ENCODE measurements at places on chromosomes 3 and 15. TPM values are rescaled to one million over a fixed set of nuclear protein-coding genes. Genes with fewer than 3 reads are reported as not detected.

GRCh38 chr3:122103821-122104514 is 48.8 kb downstream of the CD86 start:
- no peaks in the 10 kb centered on the region for H3K27me3 ChIP-seq
- no peak overlapping the region for H3K4me3 ChIP-seq
- H3K27ac ChIP-seq: no peak overlapping the region

GRCh38 chr3:48429317-48429959 is 448 bp downstream of the PLXNB1 start:
- H3K27me3 ChIP-seq: no peaks in the 10 kb centered on the region
- H3K4me3 ChIP-seq: peak overlapping the region; percentile 90
- peaks cover 57% of the 10 kb centered on the region for H3K4me1 ChIP-seq
- peaks cover 10% of the 10 kb centered on the region for H3K36me3 ChIP-seq

GRCh38 chr15:29612701-29613100 is 209.6 kb downstream of the TJP1 start:
- no peaks in the 10 kb centered on the region for H3K4me1 ChIP-seq
- H3K4me3 ChIP-seq: no peak overlapping the region
- no peaks in the 10 kb centered on the region for H3K36me3 ChIP-seq
- peaks cover 24% of the 10 kb centered on the region for H3K27me3 ChIP-seq

DNA sequence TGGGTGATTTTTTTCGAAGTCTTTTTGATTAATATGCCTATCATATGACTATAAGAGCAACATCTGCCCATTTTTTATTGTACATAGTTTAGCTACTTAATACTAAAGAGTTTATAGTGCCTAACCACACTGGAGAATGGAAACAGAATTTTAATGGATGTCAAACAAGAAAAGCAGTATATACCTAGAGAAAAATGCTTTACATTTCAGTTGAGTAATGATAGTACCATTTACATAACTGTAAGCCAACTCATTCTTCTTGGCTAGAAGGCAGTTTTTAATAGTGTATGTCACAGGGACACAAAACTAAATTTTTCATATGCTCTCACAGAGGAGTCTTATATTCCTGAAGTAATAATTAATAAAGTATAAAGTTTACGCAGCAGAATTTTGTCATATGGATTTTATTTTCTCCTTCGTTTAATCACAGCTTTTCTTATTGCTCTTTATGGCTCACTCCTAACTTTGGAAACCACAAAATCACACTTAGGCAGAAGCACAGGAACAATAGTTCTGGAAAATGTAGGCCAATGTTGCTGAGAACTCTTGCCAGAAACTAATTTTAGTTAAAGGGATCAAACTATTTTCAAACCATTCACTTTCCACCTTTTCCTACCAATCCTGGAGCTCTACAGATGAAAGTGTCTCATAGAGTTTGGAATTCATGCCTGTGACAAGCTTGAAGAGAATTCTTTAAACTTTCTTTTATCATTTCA is 243.6 kb downstream of the ZIC1 start:
- no peaks in the 10 kb centered on the region for H3K36me3 ChIP-seq
- no peak overlapping the region for H3K27ac ChIP-seq
- no peaks in the 10 kb centered on the region for H3K27me3 ChIP-seq
- DNase-seq: no peak
- H3K4me1 ChIP-seq: no peaks in the 10 kb centered on the region

DNA sequence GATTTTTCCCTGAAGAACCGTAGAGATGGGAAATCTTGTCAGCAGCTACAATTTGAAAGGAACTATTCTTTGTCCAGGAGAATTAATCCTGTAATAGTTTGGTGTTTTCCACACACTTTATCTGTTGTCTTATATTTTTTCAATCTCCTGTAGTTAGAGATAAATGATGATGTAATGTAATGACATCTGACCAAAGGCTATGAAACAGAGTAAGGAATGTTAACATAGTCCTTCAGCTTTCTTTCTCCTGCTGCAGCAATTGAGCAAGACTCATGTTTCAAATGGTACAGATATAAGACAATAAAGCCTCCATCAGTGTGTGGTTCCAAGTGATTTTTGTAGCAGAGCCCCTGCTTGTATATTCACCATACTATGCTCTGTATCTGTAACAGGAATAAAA is 1028.4 kb downstream of the SI start:
- no peaks in the 10 kb centered on the region for H3K36me3 ChIP-seq
- no peaks in the 10 kb centered on the region for H3K4me1 ChIP-seq
- H3K27ac ChIP-seq: no peak overlapping the region
- DNase-seq: no peak
- H3K27me3 ChIP-seq: no peaks in the 10 kb centered on the region

GRCh38 chr3:23051240-23052140 is 151.6 kb upstream of the UBE2E2 start:
- H3K27ac ChIP-seq: no peak overlapping the region
- no peak for DNase-seq
- H3K36me3 ChIP-seq: peaks cover 1% of the 10 kb centered on the region
- H3K27me3 ChIP-seq: no peaks in the 10 kb centered on the region
- no peak overlapping the region for H3K4me3 ChIP-seq
- no peaks in the 10 kb centered on the region for H3K4me1 ChIP-seq

DNA sequence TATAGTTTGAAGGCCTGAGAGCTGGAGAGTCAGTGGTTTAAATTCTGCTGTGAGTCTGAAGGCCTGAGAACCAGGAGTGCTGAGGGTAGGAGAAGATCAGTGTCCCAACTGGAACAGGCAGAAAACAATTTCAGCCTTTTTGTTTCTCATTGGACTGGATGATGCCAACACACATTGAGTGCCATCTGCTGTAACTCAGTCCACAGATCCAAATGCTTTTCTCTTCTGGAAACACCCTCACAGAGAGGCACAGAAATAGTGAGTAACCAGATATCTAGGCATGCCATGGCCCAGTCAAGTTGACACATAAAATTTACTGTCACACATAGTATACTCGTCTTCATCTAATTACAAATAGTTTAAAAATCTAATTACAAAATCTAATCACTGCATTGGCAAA is 100.8 kb downstream of the NEO1 start:
- peaks cover 37% of the 10 kb centered on the region for H3K36me3 ChIP-seq
- H3K4me1 ChIP-seq: no peaks in the 10 kb centered on the region
- H3K27ac ChIP-seq: no peak overlapping the region
- H3K4me3 ChIP-seq: no peak overlapping the region
- DNase-seq: no peak
- H3K27me3 ChIP-seq: no peaks in the 10 kb centered on the region

GRCh38 chr15:42156243-42156922 is at the start of gene PLA2G4F:
Gene PLA2G4F (minus strand): TSS chr15:42156636. CDS start chr15:42156549, 87 bp downstream.
- H3K36me3 ChIP-seq: peaks cover 2% of the 10 kb centered on the region
- peaks cover 4% of the 10 kb centered on the region for H3K27me3 ChIP-seq
- peaks cover 10% of the 10 kb centered on the region for H3K4me1 ChIP-seq
- H3K4me3 ChIP-seq: peak within 1 kb of the TSS; percentile 26
- peak within 1 kb of the TSS; percentile 50 for H3K27ac ChIP-seq

DNA sequence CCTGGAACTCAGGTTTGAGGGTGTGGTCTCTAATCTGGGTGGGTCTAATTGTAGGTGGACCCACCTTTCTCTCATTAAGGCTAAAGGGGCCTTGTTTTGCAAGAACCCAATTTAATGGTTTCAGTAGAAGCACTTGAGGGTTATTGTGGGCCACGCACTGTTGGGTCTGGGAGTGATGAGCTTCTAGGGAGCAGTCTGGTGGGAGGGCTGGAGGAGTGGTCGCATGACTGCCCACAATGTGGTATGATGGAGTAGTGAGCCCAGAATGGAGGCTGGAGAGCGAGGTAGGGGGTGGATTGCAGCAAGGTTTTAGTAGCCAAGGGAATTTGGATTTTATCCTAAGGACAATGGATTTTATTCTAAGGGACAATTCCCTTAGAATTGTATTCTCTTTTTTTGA is 2.7 kb downstream of the TATDN2 start:
- H3K27ac ChIP-seq: no peak overlapping the region
- H3K4me1 ChIP-seq: peaks cover 18% of the 10 kb centered on the region
- no peak for DNase-seq
- peaks cover 20% of the 10 kb centered on the region for H3K36me3 ChIP-seq
- H3K27me3 ChIP-seq: no peaks in the 10 kb centered on the region
- H3K4me3 ChIP-seq: peak overlapping the region; percentile 86

DNA sequence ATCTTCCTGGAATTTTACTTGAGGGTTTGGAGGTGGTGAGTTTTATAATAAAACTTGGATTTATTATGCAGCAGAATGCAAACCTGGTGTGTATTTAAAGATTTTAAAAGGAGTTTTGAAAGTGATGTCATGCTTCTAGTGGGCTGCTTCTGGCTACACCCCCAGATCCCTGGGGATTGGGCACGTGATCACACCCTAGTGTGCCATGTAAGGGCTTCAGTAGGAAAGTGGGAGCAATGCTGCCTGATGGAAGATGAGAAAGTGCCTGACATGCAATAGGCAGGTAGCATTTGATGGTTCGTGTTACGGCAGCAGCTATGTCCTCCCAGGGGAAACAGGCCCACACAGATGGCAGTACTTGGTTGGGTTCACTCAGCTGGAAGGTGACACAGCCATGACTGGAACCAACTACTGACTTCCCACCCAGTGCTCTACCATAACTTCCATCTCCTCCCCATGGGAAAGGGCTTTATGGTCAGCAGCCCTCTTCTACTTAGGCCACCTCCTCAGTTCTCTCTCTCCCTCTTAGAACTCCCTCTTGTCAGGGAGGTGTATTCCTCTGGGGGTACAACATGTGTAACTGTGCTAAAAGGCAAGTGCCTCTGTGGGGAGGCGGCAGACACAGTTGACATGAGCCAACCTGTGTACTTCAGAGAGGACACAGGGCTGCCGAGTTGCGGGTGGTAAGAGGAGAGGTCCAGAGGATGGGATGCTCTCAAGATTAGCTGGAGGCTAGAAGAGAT is 5.6 kb downstream of the ITPKA start:
- no peaks in the 10 kb centered on the region for H3K36me3 ChIP-seq
- H3K4me1 ChIP-seq: peaks cover 7% of the 10 kb centered on the region
- no peak overlapping the region for H3K27ac ChIP-seq
- DNase-seq: no peak
- H3K4me3 ChIP-seq: no peak overlapping the region

DNA sequence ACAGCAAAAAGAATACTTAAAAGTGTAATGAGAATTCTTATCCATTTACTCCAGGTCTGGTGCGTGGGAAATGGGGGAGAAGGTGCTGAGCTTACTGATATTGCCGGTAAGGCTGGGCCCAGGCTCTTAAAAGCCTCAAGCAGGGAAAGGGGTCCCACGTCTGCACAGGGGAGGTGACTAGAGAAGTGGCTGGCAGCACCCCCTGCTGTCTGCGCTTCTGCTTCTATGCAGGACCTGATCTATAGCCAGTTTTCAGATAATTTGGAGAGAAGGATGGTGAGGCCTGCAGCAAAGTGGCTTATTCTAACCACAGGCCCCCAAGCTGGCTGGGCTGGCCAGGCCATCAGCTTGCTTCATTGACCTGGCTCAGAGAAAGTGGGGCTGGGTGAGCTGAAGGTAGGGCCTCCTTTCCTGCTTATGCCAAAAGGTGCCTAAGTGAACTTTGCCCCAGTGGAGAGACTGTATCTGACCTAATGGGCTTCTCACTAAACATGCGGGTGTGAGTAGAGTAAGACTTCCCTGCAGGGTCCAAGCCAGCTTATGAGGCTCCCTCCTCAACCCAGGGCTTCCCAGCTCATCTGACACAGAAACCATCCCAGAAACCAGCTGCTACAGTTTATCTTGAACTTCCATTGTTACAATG is 30.9 kb upstream of the ATP1B3 start:
- H3K36me3 ChIP-seq: no peaks in the 10 kb centered on the region
- H3K27me3 ChIP-seq: peaks cover 4% of the 10 kb centered on the region
- no peaks in the 10 kb centered on the region for H3K4me1 ChIP-seq
- H3K27ac ChIP-seq: no peak overlapping the region
- H3K4me3 ChIP-seq: no peak overlapping the region

- H3K27ac ChIP-seq: no peak overlapping the region
- no peak for DNase-seq
- no peak overlapping the region for H3K4me3 ChIP-seq
- peaks cover 6% of the 10 kb centered on the region for H3K4me1 ChIP-seq
These were observed 91.1 kb upstream of the PLXNA1 start for GRCh38 chr3:126891791-126892190.

DNA sequence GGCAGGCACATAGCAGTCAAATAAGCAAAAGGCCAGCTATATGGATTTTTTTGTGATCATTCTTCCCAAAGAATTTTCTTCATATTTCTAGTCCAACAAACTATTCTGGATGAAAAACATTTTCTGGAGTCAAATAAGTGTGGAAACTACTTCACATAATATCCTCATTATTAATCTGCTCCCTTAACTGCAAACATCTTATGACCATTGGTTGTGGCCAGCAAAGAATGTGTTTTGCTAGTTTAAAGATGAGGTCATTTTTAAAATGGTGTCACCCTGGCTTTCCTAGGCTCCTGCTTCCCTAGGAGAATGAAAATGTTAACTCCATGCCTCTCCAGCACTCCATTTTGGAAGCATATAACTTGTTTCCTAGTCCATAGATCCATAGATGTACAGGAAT is 118.8 kb downstream of the SST start:
- no peak overlapping the region for H3K27ac ChIP-seq
- no peak overlapping the region for H3K4me3 ChIP-seq
- peaks cover 5% of the 10 kb centered on the region for H3K4me1 ChIP-seq

DNA sequence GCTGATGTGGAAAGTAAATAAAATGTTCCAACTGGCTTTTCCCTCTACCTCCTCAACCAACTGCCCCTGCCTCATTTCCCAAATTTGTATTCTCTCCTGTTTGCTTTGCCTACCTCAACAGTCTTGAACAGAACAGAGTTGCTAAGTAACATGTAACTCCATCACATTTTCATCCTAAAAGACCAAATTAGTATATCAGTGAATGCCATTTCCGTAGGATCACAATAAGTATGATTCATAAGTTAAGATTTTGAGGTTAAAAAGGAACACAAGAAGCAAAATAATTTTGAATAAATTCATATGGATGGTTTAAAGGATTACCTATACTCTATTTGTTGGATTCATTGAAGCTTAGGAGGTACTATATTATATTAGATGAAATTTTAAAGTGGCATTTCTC is 154.9 kb downstream of the ECT2 start:
- no peak overlapping the region for H3K4me3 ChIP-seq
- no peaks in the 10 kb centered on the region for H3K27me3 ChIP-seq
- H3K4me1 ChIP-seq: peaks cover 3% of the 10 kb centered on the region
- no peaks in the 10 kb centered on the region for H3K36me3 ChIP-seq
- no peak overlapping the region for H3K27ac ChIP-seq

- H3K36me3 ChIP-seq: peaks cover 3% of the 10 kb centered on the region
- no peak overlapping the region for H3K27ac ChIP-seq
- DNase-seq: no peak
- no peaks in the 10 kb centered on the region for H3K27me3 ChIP-seq
These were observed 130.6 kb upstream of the ZBED2 start for GRCh38 chr3:111725706-111726105.

- H3K27me3 ChIP-seq: no peaks in the 10 kb centered on the region
- no peak for DNase-seq
- no peaks in the 10 kb centered on the region for H3K36me3 ChIP-seq
- H3K4me3 ChIP-seq: no peak overlapping the region
- no peak overlapping the region for H3K27ac ChIP-seq
These were observed 384.3 kb upstream of the NR2F2 start for GRCh38 chr15:95946241-95946640.

- no peak overlapping the region for H3K27ac ChIP-seq
- H3K27me3 ChIP-seq: no peaks in the 10 kb centered on the region
- H3K4me1 ChIP-seq: peaks cover 3% of the 10 kb centered on the region
- H3K36me3 ChIP-seq: no peaks in the 10 kb centered on the region
- DNase-seq: no peak
These were observed 38.5 kb downstream of the SCN11A start for GRCh38 chr3:39013289-39013688.

SKIL gene
- 99.4 TPM for total RNA-seq

PROS1 gene
- 12.4 TPM for total RNA-seq

ACP3 gene
- 9.1 TPM for total RNA-seq

SLCO2A1 gene
- 27.9 TPM for total RNA-seq

FBXO40 gene
- not detected for total RNA-seq

ZIC4 gene
- not detected for total RNA-seq

SENP8 gene
- 4.7 TPM for total RNA-seq

C3orf38 gene
- total RNA-seq: 30.7 TPM

All from progenitor cell of endocrine pancreas (in vitro differentiated cells).